ENCODE measurements at places on chromosomes 3 and 15. TPM values are rescaled to one million over a fixed set of nuclear protein-coding genes. Genes with fewer than 3 reads are reported as not detected.

Gene TRMT10C
- 31.6 TPM for total RNA-seq

Gene LIPC
- total RNA-seq, result not detected

Gene LDHAL6B
- not detected for total RNA-seq

Gene TICRR
- total RNA-seq, result 3.5 TPM

Gene CHRNA7
- total RNA-seq, result 75.3 TPM

Gene UNC13C
- 6.4 TPM for total RNA-seq

Gene PPP2R3A
- 26.8 TPM for total RNA-seq

Gene LARP6
- 15.1 TPM for total RNA-seq

Gene SLC2A2
- not detected for total RNA-seq

Gene ST3GAL6
- total RNA-seq, result 13.6 TPM

Gene DAZL
- not detected for total RNA-seq

Gene PPM1L
- 15.8 TPM for total RNA-seq

Gene RASL12
- 1.3 TPM for total RNA-seq

Gene CCR8
- not detected for total RNA-seq

Data from stomach (tissue), 19 donors.